NCI-H82 (cell line): ENCODE measurements at places on chromosomes 7 and 10.

GRCh38 chr10:10780746-10781145 lies 236.9 kb upstream of the CELF2 start:
- no peak for DNase-seq

DNA sequence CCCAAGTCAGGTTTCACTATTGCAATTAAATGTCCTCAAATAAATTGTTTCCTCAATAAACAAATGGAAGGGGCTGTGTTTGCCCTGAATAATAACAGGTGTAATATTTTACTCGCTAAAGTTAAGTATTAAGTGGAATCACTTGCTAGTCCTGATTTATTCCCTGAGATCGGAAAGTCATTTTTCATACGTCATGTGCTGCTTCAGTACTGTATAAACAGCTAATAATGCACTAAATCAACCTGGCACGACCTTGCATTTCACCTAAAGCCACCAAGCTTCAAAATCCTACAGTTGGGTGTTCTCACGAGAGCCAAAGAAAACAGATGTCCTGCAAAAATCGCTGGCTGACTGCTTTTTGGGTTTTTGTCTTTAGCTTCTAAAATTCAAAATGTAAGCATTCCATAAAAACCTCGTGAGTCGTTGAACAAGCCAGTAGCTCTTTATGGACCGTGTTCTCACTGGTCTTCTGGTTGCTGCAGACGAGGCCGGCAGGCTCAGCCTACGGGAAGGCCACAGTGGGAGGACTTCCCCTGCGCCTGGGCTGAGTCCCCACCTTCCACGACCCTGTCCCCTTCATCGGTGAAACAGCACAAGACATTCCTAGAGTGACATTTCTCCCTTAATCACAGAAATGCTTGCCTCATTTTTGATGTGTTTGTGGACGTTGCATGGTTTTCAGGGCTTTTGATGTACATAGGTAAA lies 17.9 kb upstream of the MNX1 start:
- no peak for DNase-seq

- no peak for DNase-seq
These were observed 168.7 kb upstream of the ITGB1 start for GRCh38 chr10:33126742-33127141.

DNA sequence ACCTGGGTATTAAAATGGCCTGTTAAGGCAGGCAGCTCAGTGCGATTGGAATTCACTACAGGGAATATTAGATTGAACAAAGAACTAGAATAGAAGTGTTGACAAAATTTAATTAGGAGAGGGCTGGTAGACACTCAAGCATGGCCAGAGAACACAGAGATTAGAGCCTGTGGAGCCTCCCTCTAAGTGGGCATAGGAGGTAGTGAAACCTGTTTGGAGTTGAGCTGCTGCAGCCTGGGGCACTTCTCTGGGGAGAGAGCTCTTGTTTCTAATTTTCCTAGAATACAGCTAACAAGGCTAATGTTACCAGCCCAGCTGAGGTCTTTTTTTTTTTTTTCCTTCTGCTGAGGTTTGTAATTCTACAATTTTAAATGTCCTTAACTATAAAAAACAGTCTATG lies 46.4 kb downstream of the TMEM168 start:
- DNase-seq, result peak; percentile 27

GRCh38 chr7:57425969-57426628 lies 23.9 kb upstream of the ZNF716 start:
- DNase-seq, result no peak

DNA sequence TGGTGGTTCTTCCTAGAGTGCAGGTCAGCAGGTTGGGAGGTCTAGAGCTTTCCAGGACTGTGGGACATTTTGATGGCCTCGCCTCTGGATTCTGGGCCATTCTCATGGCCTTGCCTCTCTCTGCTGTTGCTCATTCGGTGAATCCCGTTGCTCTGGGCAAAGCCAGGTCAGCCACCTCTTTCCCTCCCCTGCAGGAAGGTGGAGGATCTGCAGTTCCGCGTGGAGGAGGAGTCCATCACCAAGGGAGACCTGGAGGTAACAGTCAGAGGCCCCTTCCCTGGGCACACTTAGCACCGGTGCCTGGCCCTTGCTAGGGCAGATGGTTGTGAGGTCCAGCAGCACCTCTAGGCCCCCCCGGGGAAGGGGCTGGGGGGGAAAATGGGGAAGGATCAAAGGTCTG lies 74.9 kb downstream of the CLIP2 start:
- DNase-seq, result peak; percentile 24

DNA sequence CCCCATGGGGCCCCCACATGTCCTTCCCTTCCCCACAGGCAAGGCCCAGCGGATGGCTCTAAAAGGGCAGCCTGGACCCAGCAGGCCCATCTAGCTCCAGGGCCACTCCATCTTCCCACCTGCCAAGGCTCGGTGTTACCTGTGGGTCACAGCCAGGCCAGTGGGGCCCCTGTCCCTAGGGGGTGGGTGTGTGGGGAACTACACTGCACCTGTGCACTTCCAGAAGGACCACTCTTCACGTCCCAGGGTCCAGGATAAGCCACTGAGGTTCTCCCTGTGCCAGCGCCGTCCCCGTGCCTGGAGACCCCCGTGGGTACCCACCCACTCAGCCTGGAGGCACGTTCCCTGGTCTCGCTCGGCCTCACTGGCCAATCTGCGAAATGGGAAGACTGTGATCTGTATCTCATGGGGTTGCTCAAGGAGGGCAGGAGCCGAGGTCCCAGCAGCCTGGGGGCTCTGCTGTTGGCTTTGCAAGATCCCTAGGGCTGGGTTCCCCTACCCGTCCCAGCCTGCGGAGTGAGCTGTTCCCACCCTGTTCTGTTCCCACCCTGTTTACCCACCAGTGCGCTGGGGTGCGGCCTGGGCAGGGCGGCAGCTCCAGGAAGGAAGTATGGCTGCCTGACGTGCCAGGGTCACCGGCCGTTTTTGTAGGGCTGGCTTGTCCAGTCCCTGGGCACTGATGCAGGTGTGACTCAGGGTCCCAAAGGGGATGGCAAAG lies 4.6 kb downstream of the PWWP2B start:
- DNase-seq, result no peak

DNA sequence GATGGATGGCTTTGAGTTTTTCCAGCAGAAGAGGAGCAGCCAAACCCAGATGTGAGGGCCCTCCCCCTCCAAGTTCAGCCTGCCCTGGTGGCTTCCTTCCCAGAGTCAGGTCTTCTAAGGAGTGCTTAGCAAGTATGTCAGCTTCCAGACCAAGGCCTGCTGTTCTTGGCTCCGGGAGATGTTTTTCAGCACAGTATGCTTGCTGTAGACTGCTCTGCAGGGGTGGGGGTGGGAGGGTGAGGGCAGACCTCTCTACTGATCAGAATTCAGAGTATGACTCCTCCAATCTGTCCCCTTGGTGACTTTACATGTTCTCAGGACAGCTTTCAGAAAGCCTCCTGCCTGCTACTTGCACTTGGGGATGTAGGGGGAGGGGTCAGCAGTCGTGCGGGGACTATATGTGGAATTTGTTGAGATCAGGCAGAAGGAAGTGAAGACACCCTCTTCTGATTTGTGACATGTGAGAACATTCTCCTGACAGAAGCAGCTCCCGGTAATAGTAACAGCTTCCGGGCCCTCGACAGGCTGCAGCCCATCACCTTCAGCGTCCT lies 516.4 kb upstream of the ZMIZ1 start:
- DNase-seq, result no peak

GRCh38 chr7:84647797-84648757 lies 453.5 kb upstream of the SEMA3A start:
- DNase-seq, result no peak

DNA sequence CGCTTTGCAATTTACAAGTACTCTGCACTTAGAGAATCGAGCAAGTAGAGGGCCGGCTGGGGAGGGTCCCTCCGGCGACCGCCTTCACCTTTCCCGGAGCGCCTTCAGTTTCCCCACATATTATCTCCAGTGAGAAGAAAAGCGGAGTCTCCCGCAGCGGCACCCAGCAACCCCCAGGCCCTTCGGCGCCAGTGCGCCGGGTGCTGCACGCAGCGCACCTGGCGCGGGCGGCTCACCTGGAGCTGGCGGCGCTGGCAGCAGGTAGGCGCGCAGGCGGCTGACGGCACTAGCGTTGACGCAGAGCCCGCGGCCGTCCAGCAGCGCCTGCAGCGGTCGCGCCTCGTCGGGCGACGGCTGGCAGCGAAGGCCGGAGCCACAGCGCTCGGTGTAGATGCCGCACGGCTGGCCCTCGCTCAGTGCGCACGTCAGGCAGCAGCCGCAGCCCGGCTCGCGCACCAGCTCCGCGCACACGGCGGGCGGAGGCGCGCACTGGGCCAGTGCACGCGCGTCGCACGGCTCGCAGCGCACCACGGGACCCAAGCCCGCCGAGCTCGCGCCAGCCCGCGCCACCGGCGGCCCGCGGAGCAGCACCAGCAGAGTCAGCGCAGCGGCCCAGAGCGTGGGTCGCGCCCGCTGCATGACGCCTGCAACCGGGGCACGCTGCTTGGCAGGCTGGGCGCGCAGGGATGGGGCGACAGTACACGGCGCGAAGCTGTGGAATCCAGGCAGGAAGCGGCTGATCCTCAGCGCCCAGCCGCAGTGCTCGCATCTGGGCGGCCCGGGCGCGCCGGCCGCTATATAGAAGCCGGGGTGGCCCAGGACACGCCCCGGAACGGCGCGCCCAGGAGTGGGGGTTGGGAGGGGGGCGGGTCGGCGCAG lies at the start of gene IGFBP3:
Gene IGFBP3 (minus strand): TSS at position 771 of the 879 bp plus-strand sequence. CDS start 132 bp downstream, at position 639.
- peak; percentile 63 for DNase-seq

- DNase-seq, result no peak
These were observed 27.6 kb upstream of the PRPF18 start for GRCh38 chr10:13559124-13559700.

DNA sequence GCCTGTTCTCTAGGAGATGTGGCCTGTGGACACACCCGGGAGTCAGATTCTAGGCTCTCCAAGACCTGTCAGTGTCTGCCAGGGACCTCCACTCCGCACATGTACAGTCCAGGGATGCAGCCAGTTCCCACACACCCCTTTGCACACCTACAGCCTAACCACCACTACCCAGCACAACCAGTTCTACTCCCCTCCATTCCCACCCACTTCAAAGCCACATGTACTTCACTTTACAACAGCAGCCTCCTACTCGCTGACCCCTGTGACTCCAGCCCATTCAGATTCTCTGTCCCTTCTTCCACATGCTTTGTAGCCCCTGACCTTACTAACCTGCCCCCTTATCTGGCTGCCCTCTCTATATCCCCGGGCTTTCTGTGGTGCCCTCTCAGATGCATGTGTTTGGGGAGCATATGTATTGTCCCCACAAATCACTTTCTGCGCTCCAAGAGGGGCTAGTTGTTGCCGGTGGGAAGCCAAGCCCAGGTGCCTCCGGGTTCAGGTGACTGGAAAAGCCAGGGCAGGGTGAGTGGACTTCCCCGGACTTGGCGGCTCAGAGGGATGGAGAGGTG lies 7.2 kb downstream of the LBX1 start:
- no peak for DNase-seq

- no peak for DNase-seq
These were observed 397.6 kb downstream of the THSD7A start for GRCh38 chr7:11434366-11434765.

GRCh38 chr7:28766359-28766758 lies 191.8 kb downstream of the TRIL start:
- DNase-seq, result no peak

DNA sequence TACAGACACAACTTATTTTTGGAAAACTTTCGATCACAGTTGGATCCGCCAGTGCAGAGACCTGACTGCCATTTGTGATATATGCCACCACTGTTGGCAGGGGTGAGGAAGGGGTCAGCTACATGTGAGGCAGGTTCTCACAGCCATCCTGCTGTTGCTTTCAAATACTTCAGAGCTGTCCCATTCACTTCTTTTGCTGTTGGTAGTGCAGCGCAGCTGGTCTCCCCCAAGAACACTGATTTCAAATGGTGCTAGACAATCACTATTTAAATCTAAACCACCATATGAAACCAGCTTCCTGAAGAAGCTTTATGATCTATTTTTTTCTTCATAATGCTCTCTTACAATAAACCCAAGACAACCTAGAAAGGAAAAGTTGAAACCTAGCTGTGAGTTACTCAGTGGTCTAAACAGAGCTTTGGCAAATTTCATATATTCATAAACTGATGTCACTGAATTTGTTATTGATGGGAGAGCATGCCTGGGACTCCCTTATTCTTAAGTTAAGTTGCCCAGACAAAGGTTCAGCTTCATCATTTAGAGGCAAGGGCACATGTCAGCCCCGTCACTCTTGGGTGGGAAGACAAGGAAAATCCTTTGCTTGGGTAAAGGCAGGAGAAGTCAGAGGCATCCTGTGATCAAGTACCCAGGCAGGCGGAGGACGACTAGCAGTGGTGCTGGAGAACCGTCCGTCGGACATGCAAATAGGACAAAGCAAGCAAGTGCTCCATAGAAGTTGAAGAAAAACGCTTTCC lies 143.4 kb upstream of the KLF14 start:
- no peak for DNase-seq

GRCh38 chr7:157964016-157964415 lies 623.6 kb downstream of the PTPRN2 start:
- no peak for DNase-seq

- no peak for DNase-seq
These were observed 38.1 kb upstream of the GRM8 start for GRCh38 chr7:127290801-127291361.

DNA sequence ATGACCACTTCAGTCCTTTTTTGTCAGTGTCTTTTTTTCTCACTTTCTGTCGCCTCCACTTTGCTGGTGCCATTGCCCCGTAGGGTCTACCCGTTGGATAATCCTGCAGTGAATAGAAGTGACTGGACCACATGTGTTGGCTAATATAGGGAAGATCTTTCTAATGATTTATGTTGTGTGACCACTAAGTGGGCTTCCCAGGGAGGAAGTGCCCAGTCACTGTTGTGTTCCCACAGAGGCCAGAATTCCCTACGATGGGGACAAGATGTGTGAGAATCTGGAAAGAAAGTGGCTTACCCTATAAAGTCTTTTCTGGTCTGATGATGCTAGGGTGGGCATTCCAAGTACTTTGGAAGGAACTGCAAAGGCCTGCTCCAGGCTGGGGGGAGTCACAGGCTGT lies 28.4 kb upstream of the SMC3 start:
- no peak for DNase-seq

GRCh38 chr10:101569622-101570427 lies 18.2 kb downstream of the POLL start:
- peak; percentile 87 for DNase-seq

DNA sequence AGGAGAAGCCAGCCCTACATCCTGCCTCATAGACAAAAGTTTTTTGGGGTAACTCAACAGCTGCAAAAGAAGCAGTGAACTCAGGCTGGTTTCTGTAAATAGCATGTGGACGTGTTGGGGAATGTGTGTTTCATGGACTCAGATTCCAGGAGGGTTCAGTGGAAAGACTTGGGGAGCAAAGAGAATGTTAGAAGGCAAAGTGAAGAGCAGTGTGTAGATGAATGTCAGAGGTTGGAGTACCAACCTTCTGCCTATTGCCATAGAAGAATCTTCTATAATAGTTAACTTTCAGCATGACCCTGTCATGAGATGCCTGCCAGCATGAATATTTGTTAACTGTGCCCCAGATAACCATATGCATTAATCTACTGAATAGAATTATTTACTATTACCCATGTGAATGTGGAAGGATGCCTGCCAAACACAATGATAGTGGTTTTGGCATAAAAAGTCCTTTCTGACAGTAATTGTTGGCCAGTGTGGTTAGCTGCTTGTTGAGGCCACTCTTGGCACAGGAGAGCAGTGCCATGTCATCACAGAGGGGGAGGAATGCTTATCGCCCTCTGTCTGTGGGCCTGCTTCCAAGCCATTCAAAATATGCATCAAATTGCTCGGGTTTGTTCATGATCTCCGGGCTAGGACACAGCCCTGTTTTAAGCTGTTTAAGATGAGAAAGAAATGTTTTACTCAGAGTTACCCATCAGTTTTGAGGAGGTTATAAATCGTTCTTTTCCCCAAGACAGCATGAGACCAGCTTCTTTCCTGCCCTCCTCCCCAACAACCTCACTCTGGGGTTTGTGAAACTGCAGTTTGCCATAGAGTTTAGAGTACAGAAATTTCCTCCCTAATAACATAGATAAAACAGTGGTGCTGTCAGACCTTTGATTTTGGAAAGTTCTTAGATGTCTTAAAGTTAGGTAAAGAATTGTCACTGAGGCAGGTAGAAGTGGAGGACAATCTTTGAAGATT lies 165.3 kb downstream of the WNT2 start:
- DNase-seq, result no peak
